ENCODE measurements at places on chromosomes 6 and 20.

GRCh38 chr20:9496155-9496554, 18.2 kb upstream of the LAMP5 start:
- DNase-seq, result no peak

DNA sequence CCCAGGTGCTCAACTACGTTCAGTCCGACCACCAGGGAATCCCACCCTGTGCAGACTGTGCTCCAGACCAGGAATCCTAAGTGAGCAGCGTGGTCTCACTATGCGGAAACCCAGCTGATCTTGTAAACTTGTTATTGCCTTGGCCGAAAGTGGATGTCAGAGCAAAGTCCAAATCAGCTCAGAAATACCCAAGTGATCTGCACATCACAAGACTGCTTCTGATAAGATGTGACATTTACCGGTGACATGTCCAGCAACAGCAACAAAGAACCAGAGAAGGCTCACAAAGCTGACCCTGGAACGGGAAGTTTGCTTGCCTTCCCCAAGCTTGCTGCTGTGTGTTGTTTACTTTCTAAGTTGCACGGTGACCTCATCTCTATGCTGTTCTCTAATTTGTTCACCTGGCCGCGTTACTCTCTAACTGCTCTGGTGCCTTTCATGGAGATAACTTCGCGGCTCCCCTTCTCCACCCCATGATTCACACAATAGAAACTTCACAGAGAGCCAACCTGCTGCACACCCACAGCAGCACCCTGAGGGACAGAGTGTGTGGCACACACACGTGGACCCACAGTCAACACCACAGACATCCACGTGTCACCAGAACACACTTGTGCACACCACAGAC, 1.7 kb downstream of the BNIP5 start:
- no peak for DNase-seq

DNA sequence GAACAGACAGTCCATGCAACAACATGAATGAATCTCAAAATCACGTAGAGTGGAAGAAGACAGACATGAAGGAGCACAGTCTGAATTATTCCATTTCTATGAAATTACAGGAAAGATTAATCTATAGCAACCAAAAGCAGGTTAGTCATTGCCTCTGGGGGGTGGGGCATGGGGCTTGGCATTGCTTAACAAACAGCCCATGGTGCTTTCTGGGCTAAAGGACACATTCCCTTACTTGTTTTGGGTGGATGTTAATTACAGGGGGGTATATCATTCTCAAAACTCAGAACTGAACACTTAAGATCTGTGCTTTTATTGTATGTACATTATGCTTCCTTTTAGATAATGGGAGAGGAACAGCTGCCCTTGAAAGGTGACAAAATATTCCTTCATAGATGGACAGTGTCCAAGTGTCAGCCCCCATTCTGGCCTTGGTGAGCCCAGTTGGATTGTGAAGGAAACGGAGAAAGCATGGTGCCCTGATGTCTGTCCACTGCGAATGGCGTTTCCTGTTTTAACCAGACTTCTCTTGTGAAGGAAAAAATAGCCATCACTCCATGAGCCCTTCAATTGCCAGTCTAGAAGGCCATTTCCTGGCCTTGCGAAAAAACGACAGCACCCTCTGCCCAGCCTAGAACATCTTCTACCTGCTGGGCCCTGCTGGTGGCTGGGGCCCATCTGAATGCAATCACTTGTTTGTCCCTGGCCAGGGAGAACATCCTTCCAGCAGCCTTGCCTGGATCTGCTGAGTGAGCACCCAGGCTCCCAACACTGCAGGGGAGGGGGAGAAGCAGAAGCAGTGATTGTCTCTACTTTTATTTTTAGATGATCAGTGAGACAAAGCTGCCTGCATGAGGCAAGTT, 179.7 kb downstream of the BCAS1 start:
- no peak for DNase-seq

DNA sequence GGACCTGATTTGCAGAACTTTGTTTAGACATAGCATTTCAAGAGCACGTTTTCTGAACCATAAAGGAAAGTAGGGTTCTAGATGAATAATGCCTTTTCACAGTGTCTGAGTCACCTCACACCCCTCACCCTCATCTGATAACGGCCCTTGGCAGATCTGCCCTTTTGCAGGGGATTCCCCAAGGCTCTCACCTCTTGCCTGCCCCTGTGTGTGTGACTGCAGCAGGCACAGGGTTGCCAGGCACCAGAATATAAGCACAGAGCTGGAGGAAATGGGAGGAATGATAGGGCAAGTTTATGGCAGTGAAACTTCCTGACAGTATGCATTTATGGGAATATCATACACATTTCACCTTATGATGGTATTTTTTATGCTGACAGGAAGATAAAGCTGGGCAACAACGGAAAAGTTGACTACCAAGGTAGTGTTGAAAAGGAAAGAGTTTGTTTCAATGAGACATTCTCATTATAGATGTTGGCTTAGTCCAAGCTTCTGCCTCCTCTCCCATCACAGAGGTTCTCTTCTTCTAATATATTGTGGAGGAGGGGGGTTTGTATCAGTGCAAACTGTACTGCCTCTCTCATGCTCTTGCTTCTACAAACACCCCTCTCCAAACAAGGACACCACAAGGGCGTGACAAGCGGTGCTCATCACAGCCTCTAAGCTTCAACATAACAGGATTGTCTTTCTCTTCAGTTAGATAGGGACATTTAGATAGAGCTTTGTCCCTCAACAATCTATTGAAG, 101.5 kb upstream of the BACH2 start:
- no peak for DNase-seq

GRCh38 chr20:53706466-53707370, 113.1 kb upstream of the ZNF217 start:
- peak; percentile 47 for DNase-seq

DNA sequence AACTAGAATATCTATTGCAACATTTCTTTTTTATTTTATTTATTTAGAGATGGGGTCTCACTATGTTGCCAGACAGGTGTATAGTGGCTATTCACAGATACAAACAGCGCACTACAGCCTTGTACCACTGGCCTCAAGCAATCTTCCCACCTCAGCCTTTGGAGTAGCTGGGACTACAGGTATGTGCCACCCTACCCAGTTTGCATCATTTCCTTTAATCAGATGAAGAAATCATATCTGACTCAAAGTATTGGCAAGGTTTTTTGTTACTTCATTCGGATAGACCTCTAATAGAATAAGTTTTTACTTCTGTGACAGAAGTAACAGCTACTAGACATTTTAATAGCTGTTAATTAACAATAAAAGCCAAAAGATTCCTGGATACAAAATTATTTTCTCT, 153.9 kb downstream of the CDK19 start:
- no peak for DNase-seq

DNA sequence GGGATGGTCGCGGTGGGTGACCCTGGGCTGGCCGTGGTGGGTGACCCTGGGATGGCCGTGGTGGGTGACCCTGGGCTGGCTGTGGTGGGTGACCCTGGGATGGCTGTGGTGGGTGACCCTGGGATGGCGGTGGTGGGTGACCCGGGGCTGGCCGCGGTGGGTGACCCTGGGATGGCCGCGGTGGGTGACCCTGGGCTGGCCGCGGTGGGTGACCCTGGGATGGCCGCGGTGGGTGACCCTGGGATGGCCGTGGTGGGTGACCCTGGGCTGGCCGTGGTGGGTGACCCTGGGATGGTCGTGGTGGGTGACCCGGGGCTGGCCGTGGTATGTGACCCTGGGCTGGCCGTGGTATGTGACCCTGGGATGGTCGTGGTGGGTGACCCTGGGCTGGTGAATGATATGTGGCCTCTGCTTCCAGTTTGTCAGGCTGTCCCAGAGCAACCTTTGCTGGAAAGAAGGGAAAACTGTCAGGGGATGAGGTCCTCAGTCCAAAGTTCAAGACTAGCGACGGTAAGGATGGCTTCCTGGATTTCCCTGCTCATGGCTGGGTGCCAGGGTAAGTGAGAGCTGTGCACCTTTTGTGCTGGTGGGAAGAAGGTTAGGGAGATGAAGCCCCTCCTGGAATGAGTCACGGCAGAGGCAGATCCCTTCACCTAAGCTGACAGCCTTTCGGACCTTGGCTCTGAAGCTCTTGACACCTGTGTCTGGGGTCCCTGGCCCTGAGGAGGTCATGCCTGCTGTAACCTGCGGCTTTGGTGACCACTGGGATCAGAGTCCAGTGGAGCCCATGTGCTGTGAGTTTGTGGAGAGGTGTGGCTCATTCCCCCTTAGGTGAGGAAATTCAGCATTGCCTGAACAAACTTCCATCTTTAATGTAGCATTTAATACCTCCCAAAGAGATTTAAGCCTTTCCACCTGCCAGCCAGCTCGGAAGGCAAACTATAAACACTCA, 19.1 kb upstream of the PCMTD2 start:
- no peak for DNase-seq

DNA sequence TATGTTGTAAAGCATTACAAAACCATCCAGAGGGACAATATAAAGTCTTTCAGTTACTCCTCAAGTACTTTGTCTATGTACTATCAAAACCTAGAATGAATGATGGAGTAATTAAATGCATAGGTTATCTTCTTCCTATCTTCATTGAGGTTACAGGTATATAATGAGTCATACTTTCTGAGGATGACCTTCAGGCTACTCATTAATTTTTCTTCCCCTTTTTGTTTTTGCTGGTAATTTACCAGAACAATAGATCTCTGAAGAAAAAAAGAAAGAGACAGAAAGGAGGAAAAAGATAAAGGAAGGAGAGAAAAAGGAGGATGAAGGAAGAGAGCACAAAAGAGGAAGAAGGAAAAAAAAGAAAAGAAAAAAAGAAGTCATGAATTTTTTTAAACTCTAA, 398.4 kb downstream of the TBC1D32 start:
- no peak for DNase-seq

GRCh38 chr6:36769183-36769675, 70.0 kb downstream of the CPNE5 start:
- peak; percentile 36 for DNase-seq

GRCh38 chr6:62803094-62803493, 408.2 kb upstream of the FKBP1C start:
- DNase-seq, result no peak

DNA sequence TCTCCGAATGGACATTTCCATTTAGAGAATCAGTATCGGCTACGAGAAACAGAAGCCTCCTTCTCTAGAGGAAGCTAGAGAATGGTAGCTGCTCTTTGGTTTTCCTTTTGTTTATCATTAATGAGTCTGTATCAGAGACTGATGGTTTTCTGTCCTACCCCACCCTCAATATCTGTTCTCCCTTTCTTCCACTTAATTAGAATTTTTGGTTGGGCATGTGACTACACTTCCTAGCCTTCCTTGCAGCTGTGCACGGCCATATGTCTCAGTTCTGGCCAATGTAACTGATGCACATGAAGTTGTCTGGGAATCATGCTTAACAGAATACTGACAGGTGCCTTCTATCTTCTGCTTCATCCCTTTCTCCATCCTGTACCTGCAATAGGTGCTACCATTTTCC, 19.0 kb downstream of the RNF24 start:
- no peak for DNase-seq

DNA sequence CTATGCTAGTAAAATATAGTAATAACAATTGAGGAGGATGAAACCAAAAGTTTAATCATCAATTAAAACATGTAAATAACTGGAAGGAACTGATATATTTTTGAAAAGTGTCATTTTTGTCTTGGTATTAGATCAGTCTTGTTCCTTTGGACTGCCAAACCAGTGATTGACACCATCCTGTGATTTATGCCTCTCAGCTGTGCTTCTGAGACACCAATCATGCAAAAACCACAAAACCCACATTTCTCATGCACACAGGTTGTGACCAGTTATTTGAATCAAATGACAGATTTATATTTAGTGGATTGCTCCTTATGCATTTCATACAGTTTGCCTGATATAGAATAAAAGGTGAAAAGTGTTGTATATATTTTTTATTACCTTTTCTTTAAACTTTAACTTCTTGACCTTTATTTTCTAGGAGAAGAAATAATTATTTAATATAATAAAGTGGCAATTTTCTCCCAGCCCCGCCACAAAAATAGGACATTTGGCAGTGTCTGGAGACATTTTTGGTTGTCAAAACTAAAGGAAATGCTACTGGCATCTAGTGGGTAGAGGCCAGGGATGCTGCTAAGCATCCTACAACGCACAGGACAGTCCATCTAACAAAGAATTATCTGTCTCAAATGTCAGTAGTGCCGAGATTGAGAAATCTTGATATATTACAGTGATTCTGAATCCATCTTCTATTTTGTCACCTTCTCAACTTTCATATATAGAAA, 383.6 kb downstream of the BCKDHB start:
- DNase-seq, result no peak

DNA sequence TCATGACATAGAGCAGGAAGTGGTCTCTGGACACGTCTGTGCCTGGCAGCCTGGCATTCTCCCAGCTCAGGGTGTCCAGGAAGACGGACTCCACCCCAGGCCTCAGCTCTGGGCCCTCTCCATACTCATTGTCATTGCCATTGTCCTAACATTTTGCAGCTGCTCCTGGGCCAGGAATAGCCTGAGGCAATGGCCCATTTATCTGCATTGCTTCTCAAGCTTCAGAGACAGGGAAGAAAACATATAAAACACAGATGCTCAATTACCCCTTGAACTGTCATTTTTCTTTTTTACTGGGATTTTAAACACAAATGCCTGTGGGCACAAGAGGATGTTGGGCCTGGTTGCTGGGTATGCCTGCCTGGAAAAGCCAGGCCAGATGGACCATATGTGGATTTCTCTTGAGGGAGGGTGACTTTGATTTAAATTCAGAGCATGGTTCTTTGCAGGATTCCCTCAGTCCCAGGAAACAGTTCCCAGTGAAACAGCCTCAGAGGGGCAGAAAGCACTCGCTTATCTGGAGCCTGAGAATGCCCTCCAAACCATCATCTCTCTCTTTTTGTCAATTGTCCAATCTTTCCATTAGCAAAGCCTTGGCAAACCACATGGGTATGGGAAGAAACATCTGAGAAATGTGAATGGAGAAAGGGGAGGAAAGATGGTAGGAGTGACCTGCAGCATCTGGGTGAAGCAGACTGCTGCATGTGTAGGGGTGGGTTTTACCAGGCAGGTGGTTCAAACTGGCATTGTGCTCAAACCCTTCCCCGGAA, 17.9 kb downstream of the LAMP5 start:
- DNase-seq, result no peak

DNA sequence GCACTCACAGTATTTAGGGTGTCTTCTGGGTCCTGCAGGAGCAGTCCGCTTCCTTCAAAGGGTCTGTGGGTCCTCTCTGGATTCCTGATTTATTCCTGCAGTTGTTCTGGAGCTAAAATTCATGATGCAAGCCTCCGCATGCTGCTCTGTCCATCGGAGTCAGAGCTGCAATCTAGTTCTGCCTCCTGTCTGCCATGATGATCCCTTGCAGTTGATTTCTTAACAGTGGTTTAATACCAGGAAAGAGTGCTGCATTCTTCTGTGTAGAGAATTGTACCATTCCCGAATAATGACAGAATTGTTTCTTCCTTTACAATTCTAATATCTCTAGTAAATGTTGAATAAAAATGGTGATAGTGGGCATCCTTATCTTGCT, 72.0 kb upstream of the B3GAT2 start:
- DNase-seq, result no peak

GRCh38 chr6:25709761-25710160, 44.8 kb upstream of the SLC17A4 start:
- no peak for DNase-seq

- DNase-seq, result no peak
Observed at GRCh38 chr6:116254297-116255056, 602 bp upstream of the TSPYL4 start.

GRCh38 chr20:24589815-24590177, 120.4 kb downstream of the SYNDIG1 start:
- no peak for DNase-seq
